ENCODE measurements at places on chromosomes 3 and 15. TPM values are rescaled to one million over a fixed set of nuclear protein-coding genes. Genes with fewer than 3 reads are reported as not detected.

Gene DPPA2
- total RNA-seq, result not detected

Gene ANKUB1
- not detected for total RNA-seq

Gene LDHAL6B
- total RNA-seq, result not detected

Gene CASR
- 0.10 TPM for total RNA-seq

Gene CCR2
- 1.7 TPM for total RNA-seq

Gene SPESP1
- total RNA-seq, result not detected

Gene DAG1
- 20.6 TPM for total RNA-seq

Gene CKMT1A
- not detected for total RNA-seq

Gene CTDSPL
- total RNA-seq, result 1.8 TPM

Gene MINAR1
- total RNA-seq, result 0.54 TPM

Gene MAPKAPK3
- 48.0 TPM for total RNA-seq

Gene ANKRD63
- total RNA-seq, result not detected
